ENCODE measurements at places on chromosomes 3 and 15.

- DNase-seq: no peak
These were observed 242.6 kb downstream of the PTPRG start for GRCh38 chr3:61803983-61804382.

DNA sequence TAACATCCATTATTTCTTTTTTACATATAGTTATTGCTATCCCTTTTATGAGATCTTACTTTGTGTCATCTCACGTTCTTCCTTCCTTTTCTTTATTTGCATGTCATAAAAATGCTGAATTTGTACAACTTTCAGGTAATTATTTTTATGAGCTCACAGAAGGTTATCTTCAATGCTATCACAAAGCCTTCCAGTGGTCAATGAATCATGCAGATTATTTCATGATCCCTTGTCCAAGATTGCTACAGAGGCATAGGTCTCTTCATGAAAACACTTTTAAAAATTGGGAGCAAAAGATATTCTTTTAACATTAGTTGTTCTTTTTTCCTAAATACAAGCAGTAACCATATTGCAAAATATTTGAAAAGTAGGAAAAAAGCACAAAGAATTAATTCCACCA lies 880.1 kb upstream of the NR2F2 start:
- no peak for DNase-seq

- no peak for DNase-seq
These were observed 1009.9 kb downstream of the AGBL1 start for GRCh38 chr15:87089551-87089950.

DNA sequence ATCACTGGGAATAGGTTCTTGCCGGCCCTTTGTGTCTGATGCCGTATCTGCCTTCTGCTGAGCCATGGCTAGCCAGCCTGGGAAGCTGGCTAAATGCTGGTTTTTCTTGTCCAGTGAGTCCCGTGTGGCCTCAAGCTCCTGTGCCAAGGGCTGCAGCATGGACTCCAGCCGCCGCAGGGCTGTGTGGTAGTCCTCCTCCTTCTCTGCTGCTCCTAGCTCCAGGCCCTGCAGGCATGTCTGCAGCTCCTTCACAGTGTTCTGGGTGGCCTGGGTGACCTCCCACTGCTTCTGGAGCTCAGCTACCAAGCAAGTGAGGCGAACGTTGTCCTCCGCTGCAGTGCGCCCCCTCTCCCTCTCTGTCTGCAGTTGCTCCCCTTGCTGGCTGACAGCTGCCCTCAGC lies 24.9 kb downstream of the CXCR6 start:
- no peak for DNase-seq

GRCh38 chr3:127026036-127026435 lies 43.1 kb downstream of the PLXNA1 start:
- DNase-seq: no peak

DNA sequence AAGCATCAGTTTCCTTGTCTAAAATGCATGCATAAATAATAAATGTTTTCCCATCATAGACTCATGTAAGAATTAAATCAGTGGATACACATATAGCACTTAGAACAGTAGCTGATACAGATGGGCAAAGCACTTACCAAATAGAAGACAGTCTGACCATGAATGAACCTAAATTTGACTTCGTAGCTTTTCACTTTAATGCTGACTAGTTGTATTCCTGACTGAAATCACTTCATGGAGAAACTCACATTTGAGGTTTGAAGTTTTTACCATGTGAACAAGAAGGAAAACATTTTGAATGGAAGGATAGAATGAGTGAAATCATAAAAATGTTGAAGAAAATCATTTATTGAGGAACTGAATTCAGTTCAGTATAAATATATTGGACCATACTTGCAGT lies 68.8 kb upstream of the TMCO5A start:
- DNase-seq: no peak

DNA sequence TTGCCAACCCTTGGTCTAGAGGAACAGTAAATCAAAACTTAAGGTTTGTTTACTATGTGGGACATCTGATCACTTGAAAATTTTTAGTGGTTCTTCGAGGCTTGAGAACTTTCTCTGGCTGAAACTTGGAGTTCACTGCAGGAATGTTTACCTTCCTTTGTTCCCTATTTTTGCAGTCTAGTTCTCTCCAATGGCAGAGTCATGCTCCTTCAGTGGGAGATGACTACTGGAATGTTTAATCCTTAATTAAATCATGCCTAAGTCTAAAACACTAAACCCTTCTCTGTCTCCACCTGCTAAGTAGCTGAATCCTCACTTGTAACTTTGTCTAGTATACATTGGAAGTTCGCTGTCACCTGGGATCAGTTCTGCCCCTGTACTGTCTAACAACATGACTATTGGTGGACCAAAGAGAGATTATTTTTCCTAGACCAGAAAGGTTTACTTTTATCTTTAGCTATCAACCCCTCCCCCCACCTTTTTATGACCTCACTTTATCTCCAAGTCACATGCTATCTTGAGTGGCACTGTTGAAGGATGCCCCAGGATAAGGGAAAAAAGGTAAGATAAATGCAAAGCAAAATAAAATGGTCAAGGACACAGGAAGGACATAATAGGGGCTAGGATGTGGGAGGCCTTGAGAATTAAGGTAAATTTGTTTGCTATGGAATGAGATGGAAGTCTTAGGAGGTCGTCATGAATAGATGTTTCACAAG lies 1.2 kb upstream of the ZNF609 start:
- no peak for DNase-seq

DNA sequence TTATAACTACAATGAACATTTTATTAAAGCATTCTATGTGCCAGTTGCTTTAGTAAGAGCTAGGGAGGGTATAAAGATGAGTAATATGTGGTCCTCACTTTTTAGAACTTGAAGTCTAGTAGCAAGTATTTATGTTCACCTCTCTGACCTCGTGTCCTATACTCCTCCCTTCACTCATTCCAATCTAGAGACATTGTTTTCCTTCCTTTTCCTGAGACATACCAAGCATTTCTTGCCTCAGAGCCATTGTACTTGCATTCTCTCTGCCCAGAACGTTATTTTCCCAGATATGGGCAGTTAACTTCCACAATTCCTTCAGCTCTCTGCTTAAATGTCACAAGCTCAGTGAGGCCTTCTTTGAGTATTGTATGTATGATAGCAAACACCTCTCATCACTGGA lies 408.6 kb downstream of the PDCD6IP start:
- no peak for DNase-seq

DNA sequence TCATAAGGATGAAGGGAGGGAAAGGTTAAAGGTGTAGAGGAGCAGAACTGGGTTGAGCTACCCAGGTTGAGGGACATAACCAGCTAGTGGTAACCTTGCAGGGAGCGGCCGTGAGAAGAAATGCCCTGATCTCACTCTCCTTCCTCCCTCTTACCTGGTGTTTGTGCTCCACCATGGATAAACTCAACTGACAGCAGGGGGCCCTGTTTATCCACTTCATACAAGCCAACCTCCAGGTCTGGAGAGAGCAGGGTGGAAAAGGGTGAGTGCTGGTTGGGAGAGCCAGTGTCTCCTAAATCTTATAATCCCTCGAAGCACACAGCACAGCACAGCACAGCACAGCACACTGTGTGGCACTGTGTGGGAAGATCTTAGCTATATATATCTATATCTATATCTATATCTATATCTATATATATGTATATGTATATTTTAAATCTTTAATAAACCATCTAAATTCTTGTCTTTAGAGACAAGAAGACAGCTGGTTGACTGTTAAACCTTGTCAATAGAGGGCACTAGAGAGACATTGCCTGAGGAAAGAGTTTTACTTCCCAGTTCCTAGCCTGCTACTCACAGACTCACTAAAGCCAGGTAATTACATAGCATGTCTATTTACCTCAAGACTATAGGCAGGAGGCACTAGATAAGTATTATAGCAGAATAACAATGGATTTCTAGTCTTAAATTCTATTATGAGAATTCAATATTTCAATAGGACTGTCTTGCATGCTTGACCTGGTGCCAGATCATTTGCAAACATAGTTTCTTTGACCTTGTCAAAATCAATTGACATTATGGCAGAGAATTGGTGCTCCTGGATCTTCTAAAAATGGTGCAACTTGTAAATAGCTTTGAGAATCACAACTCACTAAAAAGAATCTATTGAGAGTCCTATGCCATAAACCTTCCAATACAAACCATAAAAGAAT lies 21.7 kb upstream of the FMN1 start:
- no peak for DNase-seq

DNA sequence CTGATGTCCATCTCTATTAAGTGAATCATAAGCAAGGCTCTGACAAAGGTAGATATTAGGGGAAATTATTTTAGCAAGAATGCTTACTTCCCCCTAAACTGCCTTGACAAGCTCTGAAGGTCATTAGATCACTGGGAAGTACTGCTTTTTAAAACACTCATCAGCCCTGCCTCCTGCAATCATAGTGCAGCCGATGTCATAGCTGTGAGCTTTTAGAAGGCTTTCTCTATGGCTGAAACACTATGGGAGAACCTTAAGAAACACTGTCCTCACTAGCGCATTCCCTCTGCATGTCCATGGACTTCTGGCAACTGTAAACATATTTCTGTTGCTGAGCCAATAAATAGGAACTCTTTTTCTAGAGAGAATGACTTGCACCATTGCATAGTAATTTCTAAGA lies 38.7 kb upstream of the PTPRG start:
- no peak for DNase-seq

GRCh38 chr3:195111319-195111705 lies 159.6 kb downstream of the XXYLT1 start:
- DNase-seq: no peak
